ENCODE measurements at places on chromosomes 3 and 15.
A peak's percentile ranks its signal among the peaks of the same experiment; 100 is the strongest.

GRCh38 chr3:47404955-47405790 lies 24.4 kb downstream of the PTPN23 start:
- DNase-seq = peak; percentile 14

DNA sequence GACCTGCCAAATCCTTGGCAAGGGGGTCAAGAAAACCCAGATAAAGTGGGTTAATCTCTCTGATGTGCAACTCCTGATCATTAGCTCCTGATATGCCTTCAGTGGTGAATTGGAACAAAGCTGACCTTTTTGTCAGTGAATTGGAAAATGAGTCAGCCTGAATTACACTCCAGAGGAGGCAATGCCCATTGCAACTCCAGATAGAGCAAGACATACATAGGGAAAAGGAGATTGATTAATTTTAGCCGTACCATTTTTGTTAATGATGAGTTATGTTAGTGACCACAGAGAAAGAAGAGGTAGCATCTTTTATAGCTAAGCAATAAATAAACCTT lies 195.2 kb upstream of the CADPS start:
- DNase-seq = no peak

GRCh38 chr3:160398820-160399124 lies 253 bp downstream of the IFT80 start:
- no peak for DNase-seq

DNA sequence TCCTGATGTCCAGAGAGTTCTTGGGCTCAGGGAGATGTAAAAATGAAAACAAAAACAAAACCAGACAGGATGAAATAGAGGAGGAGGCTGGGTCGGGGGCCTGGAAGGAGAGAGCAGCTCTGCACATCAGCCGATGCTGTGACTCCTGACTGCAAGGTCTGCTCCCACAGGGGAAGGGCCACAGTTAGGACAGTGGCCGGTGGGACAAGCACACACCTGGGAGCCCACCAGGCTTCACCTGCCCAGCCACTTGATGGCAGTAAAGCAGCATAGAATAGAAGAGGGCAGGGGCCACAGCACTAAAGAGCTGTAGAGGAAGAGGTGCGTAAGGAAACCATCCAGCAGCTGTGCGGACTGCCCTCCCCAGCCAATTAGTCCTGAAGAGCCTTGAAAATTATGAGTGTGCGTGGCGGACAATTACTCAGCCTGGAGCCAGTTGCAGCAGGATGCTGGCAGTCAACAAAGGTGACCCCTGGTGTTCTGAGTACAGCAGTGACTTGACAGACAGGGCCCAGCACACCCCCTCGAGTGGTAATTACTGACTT lies 29.8 kb downstream of the ALS2CL start:
- no peak for DNase-seq

- DNase-seq = no peak
Observed at GRCh38 chr3:30793740-30794139, 100.7 kb downstream of the GADL1 start.

GRCh38 chr3:9013782-9014563 lies 50.7 kb upstream of the RAD18 start:
- DNase-seq = peak; percentile 33

DNA sequence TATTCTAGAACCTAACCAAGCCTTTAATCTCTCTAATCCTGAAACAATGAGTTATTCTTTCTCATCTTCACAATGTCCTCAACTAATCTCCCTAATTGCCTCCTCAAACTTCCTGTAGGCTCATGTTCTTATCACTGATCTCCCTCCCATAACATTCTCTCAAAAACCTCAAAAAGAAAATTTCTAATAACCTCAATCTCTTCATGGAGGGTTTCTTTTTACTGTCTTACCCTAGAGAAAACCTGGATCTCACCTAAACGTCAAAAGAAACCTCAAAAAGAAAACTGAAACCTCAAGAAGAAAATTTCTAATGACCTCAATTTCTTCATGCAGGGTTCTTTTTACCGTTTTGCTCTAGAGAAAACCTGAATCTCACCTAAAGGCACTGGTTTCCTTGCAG lies 150.2 kb downstream of the GSK3B start:
- no peak for DNase-seq
